ENCODE measurements at places on chromosomes 7 and 10. TPM values are rescaled to one million over a fixed set of nuclear protein-coding genes. Genes with fewer than 3 reads are reported as not detected.

GRCh38 chr7:36764929-36765328 is 40.6 kb upstream of the AOAH start:
- H3K27me3 ChIP-seq: no peaks in the 10 kb centered on the region
- no peak for DNase-seq
- H3K36me3 ChIP-seq: no peaks in the 10 kb centered on the region
- peaks cover 4% of the 10 kb centered on the region for H3K4me1 ChIP-seq
- no peak overlapping the region for H3K4me3 ChIP-seq
- no peak overlapping the region for H3K27ac ChIP-seq

GRCh38 chr10:60989400-60989876 is 45.5 kb upstream of the RHOBTB1 start:
- no peaks in the 10 kb centered on the region for H3K36me3 ChIP-seq
- H3K27me3 ChIP-seq: no peaks in the 10 kb centered on the region
- no peak overlapping the region for H3K27ac ChIP-seq
- no peak overlapping the region for H3K4me3 ChIP-seq

- peak overlapping the region; percentile 99 for H3K27ac ChIP-seq
- peaks cover 53% of the 10 kb centered on the region for H3K4me1 ChIP-seq
- no peaks in the 10 kb centered on the region for H3K36me3 ChIP-seq
- no peaks in the 10 kb centered on the region for H3K27me3 ChIP-seq
Measured at GRCh38 chr10:3889961-3890522, 105.0 kb upstream of the KLF6 start.

DNA sequence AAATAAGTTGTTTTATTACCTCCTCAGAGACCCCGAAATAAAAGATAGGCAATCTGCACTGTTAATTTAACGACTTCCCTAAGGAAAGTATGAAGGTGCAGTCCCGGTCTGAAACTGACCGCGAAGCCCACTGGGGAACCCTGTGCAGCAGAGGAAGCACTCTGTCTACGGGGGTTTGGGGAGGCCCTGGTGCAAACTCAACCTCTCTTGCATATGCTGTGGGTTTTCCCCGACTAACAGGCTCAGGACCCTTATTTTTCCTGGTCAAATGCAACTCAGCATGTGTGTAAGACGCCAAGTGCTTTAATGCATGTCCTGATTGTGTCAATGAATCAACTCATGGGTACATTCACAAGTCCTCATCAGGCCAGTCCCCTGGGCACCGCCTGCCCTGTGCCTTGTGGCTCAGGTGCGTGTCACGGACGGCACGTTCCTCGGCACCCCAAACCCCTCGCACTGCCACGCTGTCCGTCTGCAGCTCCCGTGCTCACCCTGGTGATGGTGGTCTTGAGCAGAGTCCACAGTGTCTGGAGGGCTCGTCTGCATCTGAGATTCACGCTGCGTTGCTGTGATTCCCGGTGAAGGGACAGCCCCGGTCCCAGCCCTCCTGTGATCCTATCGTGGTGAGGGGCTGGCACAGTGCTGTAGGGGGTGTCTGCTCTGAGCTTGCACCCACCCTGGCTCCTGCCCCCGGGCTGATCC is 33.8 kb downstream of the JAKMIP3 start:
- DNase-seq: no peak
- H3K4me1 ChIP-seq: no peaks in the 10 kb centered on the region
- no peak overlapping the region for H3K27ac ChIP-seq
- no peaks in the 10 kb centered on the region for H3K36me3 ChIP-seq

The ZNF22 gene
- total RNA-seq: 10.9 TPM

All from astrocyte (in vitro differentiated cells and primary cell).